Fibroblast of mammary gland (primary cell): ENCODE measurements at places on chromosomes 1 and 21.

GRCh38 chr1:88022516-88022915 is 661.6 kb upstream of the PKN2 start:
- no peak for DNase-seq

- DNase-seq = peak; percentile 47
Measured at GRCh38 chr1:235624721-235625333, 24.8 kb downstream of the GNG4 start.

GRCh38 chr1:117037802-117038201 is 22.3 kb upstream of the TTF2 start:
- no peak for DNase-seq

GRCh38 chr1:71509051-71509595 is 428.3 kb upstream of the ZRANB2 start:
- DNase-seq = peak; percentile 54

GRCh38 chr1:57423656-57424211 is at the start of gene DAB1:
Gene DAB1, minus strand, starts transcription at chr1:57424060. Its CDS starts 133,030 bp downstream, at chr1:57291030.
- peak; percentile 4 for DNase-seq

GRCh38 chr1:154729031-154729442 is 121.1 kb upstream of the ADAR start:
- peak; percentile 73 for DNase-seq

- DNase-seq = no peak
Measured at GRCh38 chr1:43367026-43367903, 546 bp downstream of the ELOVL1 start.

GRCh38 chr1:218488986-218489385 is 143.8 kb downstream of the TGFB2 start:
- DNase-seq = no peak

- DNase-seq = no peak
Measured at GRCh38 chr1:179828554-179829110, 49.0 kb downstream of the TOR1AIP2 start.

GRCh38 chr1:56029319-56030003 is 549.9 kb downstream of the PLPP3 start:
- no peak for DNase-seq

GRCh38 chr1:35863136-35863535 is 19.9 kb upstream of the AGO1 start:
- no peak for DNase-seq

DNA sequence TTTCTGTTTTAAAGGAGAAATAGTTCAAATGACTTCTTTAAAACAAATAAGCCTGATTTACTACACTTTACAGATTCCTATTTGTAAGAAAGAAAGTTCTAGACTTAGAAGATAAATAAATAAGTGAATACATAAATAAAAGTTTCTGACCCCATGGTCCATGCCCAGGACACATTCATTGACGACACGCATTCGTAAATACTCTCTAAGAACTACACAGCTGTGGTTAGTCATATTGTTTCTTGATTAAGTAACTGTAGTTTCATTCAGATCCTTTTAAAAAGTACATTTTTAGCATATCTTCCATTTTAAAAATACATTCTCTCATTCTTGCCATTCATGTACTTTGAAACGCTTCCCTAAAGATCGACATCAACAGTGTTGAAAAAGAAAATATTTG is 497.4 kb downstream of the SETD4 start:
- peak; percentile 64 for DNase-seq

DNA sequence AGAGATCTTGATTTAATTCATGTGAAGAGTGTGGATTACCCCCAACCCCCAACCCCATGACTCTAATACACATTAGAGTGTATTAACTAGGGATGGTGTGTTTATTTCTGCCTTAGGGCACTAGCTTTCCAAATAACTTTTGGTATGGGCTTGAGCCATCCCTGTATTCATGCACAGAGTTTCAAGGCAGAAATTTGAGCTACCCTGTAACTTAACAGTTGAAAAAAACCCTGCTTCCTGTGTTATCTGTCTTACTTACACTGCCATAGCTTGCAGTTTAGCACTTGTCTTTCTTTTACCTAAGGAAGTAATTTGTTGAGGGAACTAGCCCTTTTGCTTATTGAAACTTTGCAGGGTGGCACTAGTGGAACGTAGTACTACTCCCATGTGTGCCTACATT is 6.3 kb downstream of the SRSF11 start:
- DNase-seq = no peak

DNA sequence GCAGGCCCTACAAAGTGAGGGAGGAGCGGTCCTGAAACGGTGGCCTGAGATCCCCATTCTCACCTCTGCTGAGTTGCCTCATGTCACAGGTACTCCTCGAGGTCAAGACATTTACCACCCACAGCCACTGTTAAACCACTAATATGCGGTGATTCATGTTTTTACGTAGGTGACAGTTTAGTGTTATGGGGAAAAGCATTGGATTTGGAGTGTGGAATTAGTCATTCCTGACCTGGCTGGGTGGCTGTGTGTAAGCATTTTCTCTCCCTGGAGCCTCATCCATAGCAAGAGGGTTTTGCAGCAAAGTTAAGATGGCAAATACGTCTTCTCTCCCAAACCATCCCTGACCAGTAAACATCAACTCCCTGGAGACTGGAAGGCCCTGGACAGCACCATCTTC is 57.8 kb upstream of the KCNJ6 start:
- DNase-seq = peak; percentile 7

DNA sequence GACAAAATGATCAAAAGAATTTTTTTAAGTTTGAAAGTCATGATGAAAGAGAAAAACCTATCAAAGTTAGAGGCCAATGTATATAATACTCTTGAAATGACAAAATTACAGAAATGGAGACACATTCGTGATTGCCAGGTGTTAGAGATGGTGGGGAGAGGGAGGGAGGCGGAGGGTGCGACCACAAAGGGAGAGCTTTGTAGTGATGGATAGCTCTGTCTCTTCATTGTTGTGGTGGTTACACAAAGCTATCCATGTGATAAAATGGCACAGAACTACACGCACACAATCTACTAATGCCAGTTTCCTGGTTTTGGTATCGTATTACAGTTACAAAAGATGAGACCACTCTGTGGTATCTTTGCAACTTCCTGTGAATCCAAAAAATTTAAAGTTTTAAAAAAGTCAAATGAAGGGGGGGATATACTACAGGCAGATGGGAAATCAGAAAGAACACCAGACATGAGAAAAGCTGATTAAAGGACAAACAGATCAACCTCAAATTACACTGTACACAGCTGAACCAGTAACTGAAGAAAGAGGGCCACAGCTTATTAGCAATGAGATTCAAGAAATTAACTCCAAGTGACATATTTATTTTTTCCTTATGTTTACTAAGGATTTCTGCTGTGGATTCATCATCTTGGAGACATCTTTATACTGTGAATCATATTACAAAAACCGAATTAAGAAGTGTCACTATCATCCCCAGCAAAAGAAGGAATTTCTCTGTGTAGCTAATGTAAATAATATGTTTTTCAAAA is 199.1 kb downstream of the SLC45A1 start:
- DNase-seq = peak; percentile 58

DNA sequence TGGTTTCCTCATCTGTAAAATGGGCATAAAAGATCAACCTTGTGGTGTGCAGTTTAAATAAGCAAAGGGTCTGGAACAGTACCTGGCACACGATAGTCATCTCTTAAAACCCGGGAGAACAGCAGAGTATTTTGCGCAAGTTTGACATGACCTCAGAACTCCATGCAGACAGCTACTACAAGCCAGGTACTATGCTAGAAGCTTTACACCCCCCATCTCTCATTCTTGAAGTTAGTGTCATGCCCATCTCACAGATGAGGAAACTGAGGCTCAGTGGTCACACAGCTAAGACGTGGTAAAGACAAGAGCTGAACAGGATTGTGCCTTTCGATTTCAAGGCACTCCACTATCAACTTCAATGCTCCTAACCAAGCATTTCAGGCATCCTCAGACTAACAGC is 78.7 kb downstream of the CAPZB start:
- DNase-seq = no peak
